ENCODE measurements at places on chromosomes 7 and 10.

DNA sequence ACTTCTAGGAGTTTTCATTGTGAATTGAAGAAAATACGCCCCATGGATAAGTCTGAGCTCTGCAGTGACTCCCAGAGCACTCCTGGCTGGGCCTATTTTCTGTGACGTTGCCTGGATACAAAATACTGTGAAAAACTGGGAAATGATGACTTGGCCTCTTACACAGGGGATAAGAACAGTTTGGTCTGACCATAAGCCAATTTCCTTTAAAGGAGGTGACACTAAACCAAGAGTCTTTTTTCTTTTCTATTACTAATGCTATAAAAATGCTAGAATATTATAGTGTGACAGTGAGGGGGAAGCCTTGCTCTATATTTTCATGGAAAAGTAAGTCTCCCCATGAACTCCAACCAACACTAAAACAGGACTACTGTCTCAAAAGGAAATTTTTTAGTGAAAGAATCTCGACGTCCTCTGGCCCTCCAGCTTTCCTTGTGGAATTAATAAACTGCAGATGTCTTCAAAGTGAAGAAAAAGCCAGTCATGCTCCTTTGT, 45.5 kb downstream of the MYOF start:
- no peak for DNase-seq

GRCh38 chr10:34687434-34688210, 127.5 kb downstream of the PARD3 start:
- no peak for DNase-seq

- no peak for DNase-seq
These were observed 15.3 kb downstream of the MRPL32 start for GRCh38 chr7:42947521-42947920.

DNA sequence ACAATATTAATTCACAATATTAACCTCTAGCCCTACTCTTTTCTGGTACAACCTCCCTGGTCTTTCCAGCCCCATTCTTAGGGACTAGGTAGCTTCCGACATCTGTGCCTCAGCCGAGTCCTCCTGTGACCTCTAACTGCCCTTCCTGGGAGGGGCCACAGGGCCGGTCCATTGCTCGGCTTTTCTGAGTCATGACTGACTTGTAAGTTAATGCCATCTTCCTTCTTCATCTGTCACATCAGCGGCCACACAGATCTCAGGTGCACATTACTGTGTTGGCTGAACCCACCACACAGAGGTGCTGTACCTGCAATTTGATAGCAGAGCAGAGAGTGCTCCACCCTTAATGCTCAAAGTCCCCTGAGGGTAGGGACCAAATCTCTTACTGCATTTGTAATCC, 4.1 kb upstream of the CPA4 start:
- DNase-seq, result no peak

DNA sequence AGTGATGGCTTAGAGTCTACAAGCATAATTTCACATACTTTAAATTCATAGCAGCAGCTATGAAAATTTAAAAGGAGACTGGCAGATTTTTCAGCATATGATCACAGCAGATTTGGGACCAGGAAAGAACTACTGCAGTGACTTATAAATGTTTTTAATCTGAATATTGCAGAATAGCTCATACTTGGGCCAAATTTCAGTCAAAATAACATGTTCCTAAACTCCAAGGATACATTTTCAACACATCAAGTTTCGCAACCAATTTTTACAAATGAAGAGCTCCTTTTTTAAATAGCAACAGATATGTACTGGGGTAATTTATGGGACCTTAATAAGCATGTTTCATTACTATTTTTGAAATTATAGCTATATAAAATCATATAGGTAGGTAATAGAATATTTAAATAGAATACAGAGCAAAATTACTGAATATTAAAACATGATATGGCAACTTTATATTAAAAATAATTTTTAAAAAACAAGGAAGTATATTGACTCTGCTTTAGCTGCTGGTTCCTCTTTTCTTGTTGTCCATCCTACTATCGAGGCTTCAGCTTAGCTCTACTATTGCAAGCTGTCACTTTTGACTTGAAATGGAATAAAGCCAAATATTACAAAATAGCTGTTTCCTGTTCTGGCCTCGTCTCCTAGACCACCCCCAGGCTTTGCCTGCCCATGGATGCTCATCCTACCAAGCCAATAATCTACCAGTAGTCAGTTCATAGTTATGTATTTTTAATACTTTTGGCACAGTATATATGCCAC, 123.1 kb downstream of the NRBF2 start:
- no peak for DNase-seq
